ENCODE measurements at places on chromosomes 12 and 14.

GRCh38 chr12:68761442-68761812 lies 15.5 kb downstream of the SLC35E3 start:
- no peak for DNase-seq

- peak; percentile 62 for DNase-seq
Measured at GRCh38 chr14:91291786-91292405, 47.4 kb upstream of the GPR68 start.

DNA sequence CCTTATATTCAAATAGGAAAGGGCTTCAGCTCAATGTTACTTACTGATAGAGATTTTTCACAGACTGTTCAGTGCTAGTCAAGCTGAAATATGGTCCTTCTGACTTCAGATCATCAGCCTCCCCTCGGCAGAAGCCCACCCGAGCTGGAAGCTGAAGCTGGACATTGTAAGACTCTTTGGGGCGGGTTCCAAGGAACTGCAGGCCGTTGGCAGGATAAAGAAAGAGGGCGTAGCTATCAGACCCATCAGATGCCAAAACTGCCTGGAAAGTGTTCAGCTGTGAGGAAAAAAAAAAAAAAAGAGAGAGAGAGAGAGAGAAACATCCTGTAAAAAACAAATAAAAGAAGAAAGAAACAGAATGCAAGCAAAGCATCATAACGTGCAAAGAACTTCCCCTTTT lies 8.8 kb downstream of the NID2 start:
- DNase-seq = no peak

DNA sequence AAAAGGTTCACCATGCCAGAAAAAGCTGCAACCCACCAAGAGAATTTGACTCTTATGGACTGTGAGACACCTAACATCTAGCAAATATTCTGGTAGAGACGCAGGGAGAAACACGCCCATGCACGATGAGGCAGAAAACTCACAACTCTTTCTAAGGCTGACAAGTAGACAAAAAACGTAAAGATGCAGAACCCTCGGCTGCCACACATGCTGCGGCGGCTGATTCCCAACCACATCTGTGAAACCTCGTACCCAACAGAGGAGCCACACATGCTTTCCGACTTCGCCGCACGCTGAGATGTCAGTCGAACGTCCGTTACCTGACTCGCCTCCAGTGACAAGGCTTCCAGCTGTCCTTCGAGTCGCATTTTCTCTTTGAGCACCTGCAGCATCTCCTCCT lies 21.8 kb downstream of the GOLGA3 start:
- no peak for DNase-seq

GRCh38 chr12:121789233-121789781 lies 4.2 kb downstream of the RHOF start:
- no peak for DNase-seq

- no peak for DNase-seq
Measured at GRCh38 chr12:126361804-126362203, 1296.6 kb downstream of the AACS start.

DNA sequence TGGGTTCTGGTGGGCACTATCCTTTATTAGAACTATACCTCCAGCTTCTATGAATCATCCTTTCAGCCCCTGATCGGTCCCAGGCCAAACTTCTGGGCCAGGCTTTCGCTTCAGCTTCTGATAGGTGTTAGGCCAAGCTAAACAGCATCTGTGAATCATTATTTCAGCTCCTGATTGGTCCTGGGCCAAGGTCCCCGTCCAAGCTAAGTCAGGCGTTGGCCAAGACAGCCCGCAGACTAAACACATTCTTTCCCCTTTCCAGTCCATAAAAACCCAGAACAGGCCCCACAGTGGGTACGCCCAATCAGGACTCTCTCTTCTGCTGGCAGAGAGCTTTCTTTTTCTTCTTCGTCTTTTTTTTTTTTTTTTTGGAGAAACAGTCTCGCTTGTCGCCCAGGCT lies 1808.9 kb upstream of the SEL1L start:
- DNase-seq = peak; percentile 90

GRCh38 chr12:12408265-12408690 lies 51.4 kb downstream of the BORCS5 start:
- no peak for DNase-seq

DNA sequence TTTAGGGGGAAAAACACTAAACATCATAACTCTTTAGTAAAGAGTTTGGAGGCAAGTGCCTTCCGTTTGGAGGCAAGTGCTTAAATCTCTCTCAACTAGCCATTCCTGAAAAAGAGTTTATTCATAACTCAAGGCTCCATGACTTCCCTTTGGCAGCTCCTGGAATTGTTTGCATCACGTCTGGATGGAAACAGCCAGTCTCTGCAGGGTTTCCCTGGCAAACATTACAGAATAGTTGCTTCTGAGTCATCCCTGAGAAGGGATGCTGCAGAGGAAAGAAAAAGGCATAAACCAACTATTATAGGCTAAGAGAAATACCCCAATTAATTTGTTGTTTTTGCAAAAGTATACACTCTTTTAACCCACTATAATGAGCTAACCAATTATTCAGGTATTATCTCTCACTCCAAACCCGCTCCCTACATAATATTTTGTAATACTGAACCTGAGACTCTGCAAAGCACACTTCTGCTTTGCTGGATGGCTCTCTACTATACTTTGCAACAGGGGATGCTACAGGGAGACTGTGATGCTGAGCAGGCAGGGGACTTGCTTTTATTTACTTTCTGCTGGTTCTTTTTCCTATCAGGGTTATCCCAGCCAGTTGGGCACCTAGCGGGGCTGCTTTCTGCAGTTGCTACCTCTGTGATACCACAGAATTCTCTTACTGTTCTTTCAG lies 497.7 kb downstream of the FUT8 start:
- no peak for DNase-seq

DNA sequence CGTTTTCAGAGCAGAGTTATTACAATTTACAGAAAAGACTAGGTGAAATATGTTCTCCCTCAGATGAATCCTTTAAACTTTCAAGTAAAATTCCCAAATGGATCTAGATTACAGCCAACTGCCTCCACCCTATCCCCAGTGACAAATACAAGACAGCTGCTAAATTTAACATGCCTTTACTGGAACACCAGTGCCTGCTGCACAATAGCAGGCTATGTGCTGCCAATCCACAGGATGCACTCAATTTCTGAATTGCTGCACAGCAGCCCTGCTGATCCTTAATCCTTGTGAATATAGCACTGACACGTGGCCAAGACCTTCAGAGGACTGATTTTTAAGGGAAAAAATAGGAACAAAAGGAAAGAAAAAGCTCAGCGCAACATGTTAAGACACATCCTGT lies 128.9 kb downstream of the CCER1 start:
- no peak for DNase-seq

DNA sequence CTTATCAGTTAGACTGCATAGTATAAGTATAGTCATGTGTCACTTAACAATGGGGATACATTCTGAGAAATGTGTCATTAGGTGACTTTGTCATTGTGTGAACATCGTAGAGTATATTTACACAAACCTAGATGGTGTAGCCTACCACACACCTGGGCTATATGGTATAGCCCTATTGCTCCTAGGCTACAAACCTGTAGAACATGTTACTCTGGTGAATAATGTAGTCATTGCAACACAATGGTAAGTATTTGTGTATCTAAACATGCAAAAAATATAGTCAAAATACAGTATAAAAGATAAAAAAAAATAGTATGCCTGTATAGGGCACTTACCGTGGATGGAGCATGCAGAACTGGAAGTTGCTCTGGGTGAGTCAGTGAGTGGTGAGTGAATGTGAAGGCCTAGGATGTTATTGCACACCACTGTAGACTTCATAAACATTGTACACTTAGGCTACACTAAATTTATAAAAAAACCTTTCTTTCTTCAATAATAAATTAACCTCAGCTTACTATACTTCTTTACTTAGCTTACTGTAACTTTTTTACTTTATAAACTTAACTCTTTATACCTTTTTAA lies 40.3 kb upstream of the ANKS1B start:
- no peak for DNase-seq

GRCh38 chr14:64074961-64075612 lies 219.1 kb downstream of the ESR2 start:
- DNase-seq = no peak

DNA sequence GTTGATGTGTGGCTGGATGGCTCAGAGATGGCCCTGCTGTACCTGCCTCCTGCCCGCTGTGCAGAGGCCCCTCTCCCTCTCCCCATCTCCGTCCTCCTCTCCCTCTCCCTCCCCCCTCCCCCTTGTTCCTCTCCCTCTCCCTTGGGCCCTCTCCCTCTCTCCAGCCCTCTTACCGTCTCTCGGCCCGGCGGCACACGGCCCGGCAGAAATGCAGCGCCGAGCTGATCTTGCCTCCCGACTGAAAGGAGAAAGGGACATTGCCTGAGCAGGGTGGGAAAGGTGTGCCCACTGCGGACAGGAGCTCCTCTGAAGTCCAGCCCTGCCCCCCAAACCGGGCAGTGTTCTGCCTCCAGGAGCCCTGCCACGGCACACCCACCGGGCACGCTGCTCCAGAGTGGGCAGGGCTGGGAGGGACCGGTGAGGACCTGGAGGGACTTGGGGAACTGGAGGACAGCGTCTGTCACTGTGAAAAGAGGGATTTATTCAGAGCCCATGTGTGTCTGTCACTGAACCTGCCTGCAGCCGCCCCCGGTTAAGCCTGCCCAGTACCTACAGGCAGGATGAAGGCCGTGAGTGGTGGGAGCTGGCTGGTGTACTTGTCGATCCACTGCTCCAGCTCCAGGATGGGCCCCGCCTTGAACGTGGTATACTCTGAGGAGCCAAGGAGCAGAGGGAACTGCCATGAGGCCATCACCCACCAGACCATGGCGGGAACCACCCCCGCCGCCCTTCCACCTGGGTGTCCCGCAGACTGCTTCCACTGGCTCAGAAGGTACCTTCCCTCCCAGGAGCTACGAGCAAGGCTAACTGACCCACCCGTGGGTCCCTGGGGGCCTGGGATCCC lies 12.2 kb downstream of the MMAB start:
- no peak for DNase-seq

GRCh38 chr12:31620311-31620710 lies 29.4 kb upstream of the DENND5B start:
- DNase-seq = no peak

- no peak for DNase-seq
Measured at GRCh38 chr14:52307905-52308304, 6.2 kb upstream of the PTGER2 start.

GRCh38 chr14:93888995-93889394 lies 38.1 kb upstream of the FAM181A start:
- no peak for DNase-seq

DNA sequence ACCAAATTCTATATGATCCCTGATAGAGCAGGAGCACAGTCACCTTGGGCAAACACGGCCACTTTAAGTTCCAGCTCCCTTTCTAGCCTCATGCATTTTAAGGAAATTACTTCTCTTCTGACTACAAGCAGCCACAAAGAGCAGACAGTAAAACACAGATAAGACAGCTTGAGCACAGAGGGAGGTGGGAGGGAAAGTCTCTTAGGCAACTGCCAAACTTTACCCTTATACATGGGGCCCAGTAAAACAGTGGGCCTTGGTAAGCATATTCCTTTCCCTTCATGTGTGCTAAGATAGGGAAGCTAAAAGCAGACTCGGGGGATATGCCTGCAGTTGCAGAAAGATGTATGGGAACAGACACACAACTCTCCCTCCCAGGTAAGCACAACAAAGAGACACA lies 235.9 kb downstream of the CPNE8 start:
- no peak for DNase-seq

- DNase-seq = peak; percentile 62
Measured at GRCh38 chr12:117188121-117188665, 2.1 kb downstream of the FBXO21 start.

- DNase-seq = no peak
Measured at GRCh38 chr14:81963846-81964245, 430.2 kb upstream of the SEL1L start.

DNA sequence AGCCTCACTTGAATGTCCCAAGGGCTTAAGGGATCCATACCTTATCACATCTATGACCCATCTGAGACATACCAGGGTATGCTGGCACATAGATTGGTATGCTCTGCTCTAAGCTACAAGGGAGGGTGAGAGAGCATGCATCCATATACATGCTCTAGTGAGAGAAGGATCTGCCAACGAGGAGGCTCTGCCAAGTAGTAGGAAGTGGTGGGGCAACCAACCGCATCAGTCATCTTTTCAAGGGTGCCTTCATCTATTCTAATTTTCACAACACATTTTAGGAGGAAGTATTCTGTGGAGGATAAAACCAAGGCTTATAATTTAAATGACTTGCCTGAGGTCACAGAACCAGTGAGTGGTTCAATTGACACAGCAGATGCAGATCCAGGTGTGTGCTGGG lies 6.6 kb upstream of the PPM1A start:
- no peak for DNase-seq

DNA sequence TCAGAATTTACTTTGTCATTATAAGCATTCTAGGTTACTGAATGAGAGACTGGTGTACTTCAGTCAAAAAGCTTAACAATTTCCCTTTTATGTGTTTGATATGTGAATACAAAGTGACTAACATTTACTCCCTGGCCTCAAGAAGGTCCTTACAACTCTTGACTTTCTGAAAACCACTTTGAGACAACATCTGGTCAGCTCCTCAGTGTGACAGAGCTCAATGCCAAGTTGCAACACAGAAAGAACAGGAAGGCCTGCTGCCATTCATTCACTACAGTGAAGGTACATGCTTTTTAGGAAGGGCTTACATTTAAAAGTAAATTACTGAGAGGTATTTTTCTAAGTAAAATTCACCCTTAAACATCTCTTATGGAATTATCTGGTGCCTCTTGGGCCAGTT lies 2.3 kb upstream of the NAA30 start:
- no peak for DNase-seq

DNA sequence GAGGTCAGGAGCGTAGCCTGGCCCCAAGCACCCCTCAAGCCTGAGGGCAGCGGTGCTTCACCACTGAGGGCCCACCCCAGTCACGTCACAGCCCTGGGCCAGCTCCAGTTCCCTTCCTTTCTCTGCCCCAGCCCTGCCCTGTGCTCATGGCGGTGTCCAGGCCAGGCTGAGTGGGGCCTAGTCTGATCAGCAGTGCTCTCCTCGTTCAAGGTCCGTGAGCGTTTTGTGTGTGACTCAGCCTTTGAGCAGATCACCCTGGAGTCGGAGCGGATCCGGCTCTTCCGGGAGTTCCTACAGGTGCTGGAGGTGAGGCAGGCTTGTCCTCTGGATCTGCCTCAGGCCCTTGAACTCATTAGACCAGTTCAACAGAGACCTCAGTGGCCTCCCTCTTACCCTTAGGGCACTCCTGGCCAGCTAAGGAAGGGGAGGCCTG lies 19.0 kb downstream of the PRPF40B start:
- no peak for DNase-seq
